ENCODE measurements at places on chromosomes 4 and X.

DNA sequence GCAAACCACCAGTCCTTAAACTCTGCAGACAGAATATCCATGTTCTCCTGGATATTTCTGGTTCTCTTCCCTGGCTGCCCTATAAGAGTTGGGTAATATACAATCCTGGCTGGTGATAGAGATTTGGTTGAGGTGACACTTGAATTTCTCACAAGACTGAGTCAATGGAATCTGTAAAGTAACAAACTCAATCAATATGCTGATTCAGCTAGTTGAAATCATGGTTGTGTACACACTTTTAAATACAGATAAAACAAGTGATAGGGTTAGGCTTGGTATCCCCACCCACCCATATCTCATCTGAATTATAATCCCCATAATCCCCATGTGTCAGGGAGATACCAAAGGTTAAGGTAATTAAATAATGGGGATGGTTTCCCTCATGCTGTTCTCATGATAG lies 349.2 kb upstream of the MAD2L1 start:
- no peak for DNase-seq

GRCh38 chr4:86442881-86443280 lies 83.0 kb upstream of the MAPK10 start:
- DNase-seq = no peak

DNA sequence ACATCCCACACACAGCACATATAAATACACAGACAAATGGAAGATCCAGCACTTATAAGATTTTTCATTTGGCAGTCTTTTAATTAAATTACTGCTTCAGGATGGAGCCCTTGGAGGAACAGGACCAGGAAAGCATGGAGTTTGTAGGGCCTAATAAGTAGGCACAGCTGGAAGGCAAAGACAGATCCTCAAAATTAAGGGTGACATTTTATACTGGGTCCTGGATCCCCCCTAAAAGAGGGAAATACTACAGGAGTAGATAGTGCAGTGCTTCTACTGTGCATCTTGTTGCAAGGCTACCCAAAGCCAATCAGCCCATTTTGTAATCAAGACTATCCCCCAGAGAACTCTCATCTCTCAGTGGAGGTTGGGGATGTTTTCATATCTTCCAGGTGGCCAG lies 1860.7 kb upstream of the PCDH10 start:
- DNase-seq = no peak

DNA sequence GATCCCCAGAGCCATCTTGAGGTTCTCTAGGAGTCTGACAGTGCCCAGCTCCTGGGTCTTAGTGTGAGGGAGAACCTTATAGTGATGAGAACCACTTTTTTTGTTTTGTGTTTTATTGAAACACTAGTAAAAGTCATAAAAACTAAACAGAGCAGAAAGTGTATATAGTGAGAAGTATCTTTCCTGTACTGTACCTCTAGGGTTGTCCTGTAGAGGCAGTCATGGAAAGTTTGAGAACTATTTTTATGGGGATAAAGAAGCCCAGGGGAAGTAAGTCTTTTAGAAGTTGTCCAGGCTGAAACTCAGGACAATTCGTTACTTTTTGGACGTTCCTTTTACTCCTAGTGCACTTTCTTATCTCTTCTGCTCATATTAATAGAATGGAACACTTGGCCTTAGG lies 40.9 kb downstream of the ADH5 start:
- no peak for DNase-seq

DNA sequence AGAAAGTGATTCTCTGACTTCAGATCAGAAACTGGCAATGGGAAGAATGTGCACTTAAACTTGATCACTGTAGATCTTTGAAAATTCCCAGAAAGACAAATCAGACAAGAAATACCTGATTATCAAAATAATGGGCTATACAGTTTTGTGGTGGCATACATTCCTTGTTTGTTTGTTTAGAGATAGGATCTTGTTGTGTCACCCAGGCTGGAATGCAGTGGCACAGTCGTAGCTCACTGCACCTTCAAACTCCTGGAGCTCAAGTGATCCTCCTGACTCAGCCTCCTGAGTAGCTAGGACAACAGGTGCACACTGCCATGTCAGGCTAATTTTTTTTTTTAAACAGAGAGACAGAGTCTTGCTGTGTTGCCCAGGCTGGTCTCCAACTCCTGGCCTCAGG lies 81.0 kb upstream of the SPRY1 start:
- no peak for DNase-seq

GRCh38 chrX:149845385-149845784 lies 35.6 kb upstream of the MAGEA8 start:
- no peak for DNase-seq

DNA sequence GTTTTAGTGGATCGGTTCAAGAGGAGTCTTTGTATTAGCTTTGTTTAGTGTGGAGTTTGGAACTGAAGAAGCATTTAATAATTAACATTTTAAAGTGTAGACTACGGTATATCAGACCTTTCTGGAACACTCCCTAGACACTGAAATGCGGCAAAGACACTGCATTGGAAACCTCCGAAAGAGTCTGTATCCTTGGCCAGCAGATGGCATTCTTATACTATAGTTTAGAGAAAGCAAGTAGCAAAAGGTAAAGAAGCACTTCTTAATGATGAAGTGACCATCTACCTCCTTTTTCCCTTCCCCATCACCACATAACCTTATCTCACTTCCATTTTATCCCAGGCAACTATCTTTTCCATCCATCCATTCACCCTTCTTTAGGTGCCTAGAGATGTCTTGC lies 7.6 kb downstream of the FABP2 start:
- no peak for DNase-seq

GRCh38 chr4:83022724-83023450 lies 12.1 kb upstream of the COPS4 start:
- DNase-seq = no peak

GRCh38 chrX:107716118-107716684 lies 59.4 kb downstream of the TSC22D3 start:
- DNase-seq = no peak

DNA sequence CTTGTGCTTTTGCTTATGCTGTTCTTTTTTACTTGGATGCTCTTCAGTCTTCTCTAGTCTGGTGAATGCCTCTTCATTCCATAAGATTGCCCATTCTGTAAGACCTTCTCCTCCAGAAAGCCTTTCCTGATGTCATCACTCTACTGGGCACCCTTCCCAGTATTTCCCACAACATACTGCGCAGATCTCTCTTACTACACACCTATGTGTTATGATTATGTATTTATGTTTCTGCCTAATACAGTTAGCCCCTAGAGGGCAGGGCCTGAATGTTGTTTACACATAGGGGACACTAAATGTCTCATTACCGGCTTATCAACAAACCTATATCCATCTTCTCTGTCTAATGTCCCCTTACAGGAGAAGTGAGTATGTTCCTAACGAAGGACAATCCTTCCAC lies 21.1 kb downstream of the AIFM1 start:
- DNase-seq = no peak

- DNase-seq = no peak
Measured at GRCh38 chrX:128717635-128718578, 665.7 kb upstream of the ACTRT1 start.

- no peak for DNase-seq
Measured at GRCh38 chr4:74661427-74662201, 132.7 kb downstream of the BTC start.

DNA sequence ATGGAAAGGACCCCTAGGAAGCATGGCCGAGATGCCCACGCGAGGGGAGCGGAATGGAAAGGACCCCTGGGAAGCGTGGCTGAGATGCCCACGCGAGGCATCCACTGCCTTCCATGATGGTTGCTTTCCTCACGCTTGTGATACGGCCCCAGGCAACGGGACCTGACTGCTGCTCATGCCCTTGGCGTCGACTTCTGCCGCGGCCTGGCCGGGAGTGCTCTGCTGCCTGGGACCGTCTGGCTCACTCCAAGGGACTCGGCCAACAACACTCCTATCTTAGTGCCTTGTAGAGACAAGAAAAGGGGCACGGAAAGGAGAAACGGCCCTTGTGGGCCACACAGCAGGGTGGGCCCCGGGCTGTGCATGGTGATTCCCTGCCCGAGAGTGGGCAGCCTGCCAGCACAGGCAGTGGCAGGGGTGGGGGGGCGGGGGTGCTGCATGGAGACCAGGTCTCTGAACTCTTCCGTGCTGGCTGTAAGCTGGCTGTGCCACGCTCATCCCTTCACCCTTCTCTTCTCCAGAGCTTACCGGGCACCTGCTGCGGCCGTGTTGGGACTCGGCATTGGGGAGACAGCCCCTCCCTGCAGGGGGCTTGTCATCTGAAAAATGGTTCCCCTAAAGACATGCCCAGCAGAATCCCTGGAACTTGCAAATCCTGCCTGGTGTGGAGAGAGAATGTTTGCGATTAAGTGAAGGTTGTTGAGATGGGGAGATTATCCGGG lies 38.6 kb upstream of the HMX1 start:
- no peak for DNase-seq

DNA sequence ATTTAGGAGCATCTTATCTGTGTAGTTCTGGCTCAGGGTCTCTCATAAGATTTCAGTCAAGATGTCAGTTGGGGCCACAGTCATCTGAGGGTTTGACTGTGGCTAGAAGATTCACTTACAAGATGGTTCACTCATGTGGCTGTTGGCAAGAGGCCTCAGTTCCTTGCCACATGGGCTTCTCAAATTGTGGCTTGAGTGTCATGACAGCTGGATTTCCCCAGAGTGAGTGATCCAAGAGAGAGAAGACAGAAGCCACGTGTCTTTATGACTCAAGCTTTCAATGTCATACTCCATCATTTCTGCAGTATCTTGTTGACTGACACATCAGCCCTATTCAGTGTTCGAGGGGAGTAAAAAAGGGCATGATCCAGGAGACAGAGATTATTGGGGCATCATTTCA lies 131.3 kb upstream of the AP1S2 start:
- peak; percentile 14 for DNase-seq

DNA sequence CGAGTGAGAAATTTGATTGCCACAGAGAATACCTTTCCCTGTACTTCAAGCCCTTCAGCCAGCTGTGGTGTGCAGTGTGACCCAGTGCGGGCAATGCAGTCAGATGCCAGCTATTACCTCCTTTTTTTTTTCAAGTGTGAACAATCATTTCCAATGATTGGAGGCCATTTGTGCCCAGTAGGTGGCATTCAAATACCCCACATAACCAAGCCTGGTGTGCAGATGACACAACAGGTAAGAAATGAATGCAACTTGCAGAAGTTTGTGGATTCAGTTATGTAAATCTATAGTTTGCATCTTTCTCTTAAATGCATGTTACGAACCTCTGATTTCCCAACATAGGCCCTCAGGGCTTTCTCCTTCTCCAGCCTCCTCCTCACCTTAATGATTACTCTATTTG lies 98.0 kb downstream of the CLCN4 start:
- no peak for DNase-seq

DNA sequence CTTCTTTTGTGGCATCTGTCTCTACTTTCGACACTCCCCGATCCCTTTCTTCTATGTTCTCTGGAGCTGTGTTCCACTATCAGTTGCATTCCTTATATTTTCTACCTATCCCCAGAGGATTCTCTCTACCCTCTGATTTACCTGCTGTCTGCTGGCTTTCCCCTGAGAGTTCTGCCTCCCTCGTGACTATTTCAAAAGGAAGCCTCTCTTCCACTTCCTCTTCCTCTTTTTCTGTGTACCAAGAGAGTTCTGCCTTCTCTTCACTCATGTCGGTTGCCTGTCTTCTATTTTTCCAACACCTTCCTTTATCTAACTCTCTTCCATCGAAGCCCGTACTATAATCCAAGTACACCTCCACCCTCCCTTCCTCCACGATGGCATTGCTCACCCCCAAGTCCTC lies 631.7 kb downstream of the SMARCA1 start:
- no peak for DNase-seq

DNA sequence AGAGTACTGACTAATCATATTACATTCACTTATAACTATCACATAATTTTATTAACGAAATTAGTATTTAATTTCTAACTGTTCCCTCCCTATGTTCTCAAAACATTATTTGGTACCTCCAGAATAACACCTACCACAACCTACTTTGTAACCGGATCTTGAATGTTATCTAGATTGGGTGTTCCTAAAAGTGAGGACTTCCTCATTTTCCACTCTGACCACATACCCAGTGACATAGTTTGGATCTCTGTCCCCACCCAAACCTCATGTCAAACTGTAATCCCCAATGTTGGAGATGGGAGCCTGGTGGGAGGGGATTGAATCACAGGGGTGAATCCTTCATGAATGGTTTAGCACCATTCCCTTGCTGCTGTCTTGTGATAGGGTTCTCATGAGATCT lies 21.8 kb downstream of the NR3C2 start:
- no peak for DNase-seq

GRCh38 chr4:1239141-1239949 lies 9.6 kb downstream of the CTBP1 start:
- no peak for DNase-seq

GRCh38 chrX:85084770-85085393 lies 81.2 kb downstream of the APOOL start:
- DNase-seq = no peak

DNA sequence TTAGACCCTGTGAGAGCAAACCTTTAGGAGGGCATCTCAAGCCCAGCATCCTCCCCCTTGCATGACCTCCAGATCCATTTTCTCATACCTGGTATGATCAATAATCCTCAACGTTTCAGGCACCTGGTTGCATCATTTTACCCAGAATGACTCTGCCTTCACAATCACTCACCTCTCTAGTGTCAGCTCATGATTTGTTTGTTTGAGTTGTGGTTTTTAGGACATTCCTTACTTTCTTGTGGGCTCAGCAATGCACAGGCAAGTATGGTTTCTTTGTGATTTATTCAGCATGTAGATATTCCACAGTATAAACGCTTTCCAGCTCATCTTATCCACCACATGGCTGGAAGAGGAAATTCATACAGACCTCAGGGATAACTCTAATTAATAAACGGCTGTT lies 93.6 kb upstream of the CPEB2 start:
- no peak for DNase-seq

DNA sequence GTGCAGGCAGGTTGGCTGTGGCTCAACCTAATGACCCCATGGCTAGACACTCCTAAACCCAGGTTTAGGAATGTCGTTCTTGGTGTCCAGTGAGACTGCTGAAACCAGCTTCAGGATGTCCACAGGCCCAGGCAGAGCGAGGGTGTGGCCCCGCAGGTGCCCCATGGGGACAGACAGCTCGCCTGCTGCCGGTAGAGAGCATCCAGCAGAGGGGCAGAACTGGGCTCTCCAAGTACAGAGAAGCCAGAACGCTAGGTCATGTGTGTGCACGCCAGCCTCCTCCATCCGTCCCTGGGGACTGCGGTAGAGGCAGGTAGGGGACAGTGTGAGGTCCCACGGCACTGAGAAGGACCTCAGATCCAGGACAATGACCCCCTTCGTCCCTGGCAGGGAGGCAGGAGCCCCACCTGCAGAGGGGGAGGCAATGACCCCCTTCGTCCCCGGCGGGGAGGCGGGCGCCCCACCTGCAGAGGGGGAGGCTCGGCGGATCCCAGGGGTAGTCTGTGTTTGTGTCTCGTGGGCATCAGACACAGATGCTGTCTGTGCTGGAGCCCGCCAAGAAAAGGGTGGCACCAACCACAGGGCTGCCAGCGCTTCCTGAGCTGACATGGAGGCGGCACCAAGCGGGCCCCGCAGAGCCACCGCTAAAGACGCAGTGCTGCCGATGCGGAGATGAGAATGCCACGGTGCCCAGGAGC lies 118.4 kb downstream of the FAM53A start:
- DNase-seq = no peak
